NCI-H446 (cell line): ENCODE measurements at places on chromosomes 2 and 18.

- no peak for DNase-seq
Observed at GRCh38 chr2:120785228-120785966, 49.7 kb downstream of the GLI2 start.

- no peak for DNase-seq
Observed at GRCh38 chr2:72757177-72757775, 68.6 kb downstream of the EXOC6B start.

- DNase-seq, result no peak
Observed at GRCh38 chr2:216792222-216793021, 67.4 kb downstream of the TNP1 start.

GRCh38 chr2:201858281-201859184 lies 52.2 kb downstream of the CDK15 start:
- DNase-seq, result no peak

DNA sequence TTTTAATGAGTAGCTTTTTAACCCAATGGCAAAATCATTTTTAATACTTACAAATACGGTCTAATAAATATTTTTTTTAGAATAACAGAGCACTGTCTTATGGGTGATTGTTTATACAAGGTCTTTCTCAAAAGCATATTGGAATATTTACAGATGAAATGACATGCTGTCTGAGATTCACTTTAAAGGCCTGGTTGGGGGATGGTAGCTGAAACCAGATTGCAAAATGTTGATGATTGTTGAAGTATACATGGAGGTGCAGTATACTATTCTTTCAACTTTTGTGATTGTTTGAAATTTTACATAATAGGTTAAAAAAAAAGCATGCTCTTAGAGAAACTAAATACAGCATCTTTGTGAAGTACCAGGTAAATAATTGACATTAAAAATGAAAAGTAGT lies 111.2 kb downstream of the FMNL2 start:
- no peak for DNase-seq

DNA sequence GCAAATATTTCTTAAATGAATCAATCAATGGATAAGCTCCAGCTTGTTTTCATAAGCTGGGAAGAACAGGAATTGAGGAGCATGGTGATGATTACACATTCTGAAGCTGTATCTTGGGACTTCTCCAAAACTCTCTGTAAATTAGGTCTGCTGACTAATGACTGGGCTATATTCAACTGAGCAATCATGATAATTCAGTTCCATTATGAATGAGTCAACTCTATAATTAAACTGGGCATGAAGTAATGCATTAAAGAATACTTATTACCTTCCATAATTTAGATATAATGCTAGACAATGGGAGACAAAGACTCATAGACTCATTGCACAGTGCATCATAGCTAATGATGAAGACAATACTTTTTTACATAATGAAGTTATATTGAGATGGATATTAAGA lies 207.4 kb downstream of the CBLN2 start:
- no peak for DNase-seq

GRCh38 chr2:148614322-148615049 lies 30.1 kb upstream of the EPC2 start:
- no peak for DNase-seq

DNA sequence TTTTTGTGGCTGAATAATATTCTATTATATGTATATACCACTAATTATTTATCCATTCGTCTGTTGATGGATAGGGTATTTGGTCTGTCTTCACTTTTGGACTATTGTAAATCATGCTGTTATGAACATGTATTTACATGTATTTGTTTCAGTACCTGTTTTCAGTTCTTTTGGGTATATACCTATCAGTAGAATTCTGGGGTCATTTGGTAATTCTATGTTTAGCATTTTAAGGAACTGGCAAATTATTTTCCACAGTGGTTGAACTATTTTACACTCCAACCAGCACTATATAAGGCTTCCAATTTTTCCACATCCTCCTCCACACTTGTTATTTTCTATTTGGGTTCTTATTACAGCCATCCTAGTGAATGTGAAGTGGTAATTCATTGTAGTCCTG lies 12.4 kb upstream of the TANK start:
- DNase-seq, result no peak

- no peak for DNase-seq
Observed at GRCh38 chr2:9739531-9739964, 103.7 kb upstream of the TAF1B start.

- no peak for DNase-seq
Observed at GRCh38 chr18:35510076-35510651, 12.4 kb upstream of the INO80C start.

- no peak for DNase-seq
Observed at GRCh38 chr18:67134911-67135310, 381.6 kb downstream of the DSEL start.

DNA sequence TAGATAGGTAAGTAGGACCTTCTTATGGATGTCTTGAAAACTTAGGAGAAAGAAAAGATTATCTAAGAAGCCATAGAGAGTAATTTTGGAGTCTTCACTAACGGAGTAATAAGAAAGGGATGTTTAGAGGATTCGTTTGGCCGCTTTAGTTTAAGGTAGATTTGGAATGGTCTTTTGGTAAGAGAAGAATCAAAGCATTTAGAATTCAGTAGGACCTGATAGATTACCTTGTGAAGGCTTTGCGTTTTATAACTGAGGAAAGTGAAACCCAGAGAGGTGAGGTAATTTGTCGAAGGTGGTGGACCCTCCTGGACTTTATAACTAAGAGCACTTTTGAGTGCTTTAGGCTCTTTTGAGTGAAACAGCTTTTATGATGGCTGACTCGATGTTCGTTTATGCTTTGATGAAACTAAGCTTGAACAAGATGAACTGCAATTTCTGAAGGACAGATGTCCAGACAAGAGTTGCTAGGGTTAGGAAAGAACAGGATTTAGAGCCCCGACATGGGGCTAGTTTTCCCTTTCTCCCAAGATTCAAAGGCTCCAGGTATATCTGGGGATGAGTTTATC lies 1.3 kb downstream of the MYL12B start:
- no peak for DNase-seq
